ENCODE measurements at places on chromosomes 4 and X. TPM values are rescaled to one million over a fixed set of nuclear protein-coding genes. Genes with fewer than 3 reads are reported as not detected.

PABPC5 gene
- 0.20 TPM for total RNA-seq

DNA sequence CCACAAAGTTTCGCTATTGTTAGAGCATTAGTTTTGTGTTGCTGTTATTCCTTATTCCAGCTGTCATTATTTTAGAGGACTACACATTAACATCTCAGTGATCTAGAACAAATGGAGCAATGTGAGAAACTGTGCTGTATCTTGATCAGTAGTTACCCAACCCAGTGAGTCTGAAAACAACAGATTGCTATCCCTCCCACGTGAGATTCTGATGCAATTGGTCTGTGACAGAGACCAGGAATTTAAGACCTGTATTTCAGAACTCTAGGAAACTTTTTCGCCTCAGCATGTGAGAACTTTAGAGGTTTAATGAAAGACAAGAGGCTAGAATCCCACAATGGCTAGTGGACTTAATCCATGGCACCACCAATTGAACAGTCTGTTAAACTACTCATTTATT is 35.7 kb upstream of the CDS1 start:
- no peak for DNase-seq

THAP9 gene
- total RNA-seq = 1.8 TPM

CXXC4 gene
- total RNA-seq = 1.6 TPM

SLC25A53 gene
- 3.6 TPM for total RNA-seq

- no peak for DNase-seq
Measured at GRCh38 chr4:158496030-158496741, 25.5 kb upstream of the RXFP1 start.

DNA sequence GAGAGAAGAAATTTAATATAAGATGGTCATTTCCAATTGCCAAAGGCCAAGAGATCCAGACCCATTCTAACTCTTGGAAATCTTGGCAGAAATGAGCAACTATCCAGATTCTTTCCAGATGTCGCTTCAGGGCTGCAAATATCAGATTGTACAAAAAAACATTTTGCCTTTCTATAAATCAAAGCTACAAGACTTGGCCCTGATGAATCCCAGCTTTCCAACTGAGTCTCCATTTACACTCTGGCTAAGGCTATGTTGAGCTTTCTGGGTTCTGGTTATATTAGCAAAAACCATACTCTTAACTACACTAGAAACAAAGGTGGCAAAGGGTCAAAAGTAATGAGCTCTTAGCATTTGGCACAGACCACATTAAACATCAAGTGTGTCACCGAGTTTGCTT is 345.8 kb downstream of the OPHN1 start:
- no peak for DNase-seq

- DNase-seq = no peak
Measured at GRCh38 chr4:77852892-77853495, 9.6 kb upstream of the MRPL1 start.

DNA sequence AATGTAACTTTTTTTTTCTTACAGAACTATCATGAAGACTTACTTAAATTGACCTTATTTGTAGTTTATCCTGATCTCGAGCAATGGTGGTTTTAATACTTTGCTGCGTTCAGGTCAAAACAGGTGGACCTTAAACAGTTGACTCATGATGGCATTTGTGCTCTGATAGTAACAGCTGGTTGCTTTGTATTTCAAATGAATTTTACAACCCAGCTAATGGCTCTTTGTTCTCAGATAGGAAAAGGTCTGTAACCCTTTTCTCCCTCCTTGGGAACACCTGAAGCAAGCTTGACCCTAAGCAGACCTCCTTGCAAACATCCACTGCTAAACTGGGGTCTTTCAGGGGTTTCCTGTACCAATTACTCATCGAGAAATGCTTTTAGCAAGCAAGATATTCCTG is 79.2 kb downstream of the F11 start:
- DNase-seq = no peak

GRCh38 chrX:120731386-120731785 is 101.5 kb upstream of the C1GALT1C1 start:
- no peak for DNase-seq

DNA sequence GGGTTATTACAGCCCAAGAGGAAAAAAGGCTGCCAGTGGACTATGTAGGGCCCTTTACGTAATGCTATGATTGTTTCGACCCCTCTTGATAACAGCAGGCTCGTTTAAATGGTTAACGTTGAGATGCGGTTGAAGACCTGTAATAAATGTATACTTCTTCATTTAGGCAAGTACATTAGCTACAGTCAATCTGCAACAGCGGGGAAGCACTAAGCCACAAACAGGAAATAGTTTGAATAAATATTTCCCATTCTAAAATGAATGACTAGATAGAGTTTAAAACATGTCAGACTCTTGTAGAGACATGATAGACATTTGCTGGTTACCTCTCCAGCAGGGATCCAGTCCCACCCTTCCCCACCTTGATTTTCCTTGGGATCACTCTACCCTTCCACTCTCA is 38.1 kb upstream of the STIM2 start:
- DNase-seq = no peak

Measured in pancreas (tissue), 10 donors.